HuH-7 (cell line): ENCODE measurements at places on chromosomes 13 and 19.

GRCh38 chr19:4425537-4425936 is 23.1 kb downstream of the CHAF1A start:
- no peak for DNase-seq

DNA sequence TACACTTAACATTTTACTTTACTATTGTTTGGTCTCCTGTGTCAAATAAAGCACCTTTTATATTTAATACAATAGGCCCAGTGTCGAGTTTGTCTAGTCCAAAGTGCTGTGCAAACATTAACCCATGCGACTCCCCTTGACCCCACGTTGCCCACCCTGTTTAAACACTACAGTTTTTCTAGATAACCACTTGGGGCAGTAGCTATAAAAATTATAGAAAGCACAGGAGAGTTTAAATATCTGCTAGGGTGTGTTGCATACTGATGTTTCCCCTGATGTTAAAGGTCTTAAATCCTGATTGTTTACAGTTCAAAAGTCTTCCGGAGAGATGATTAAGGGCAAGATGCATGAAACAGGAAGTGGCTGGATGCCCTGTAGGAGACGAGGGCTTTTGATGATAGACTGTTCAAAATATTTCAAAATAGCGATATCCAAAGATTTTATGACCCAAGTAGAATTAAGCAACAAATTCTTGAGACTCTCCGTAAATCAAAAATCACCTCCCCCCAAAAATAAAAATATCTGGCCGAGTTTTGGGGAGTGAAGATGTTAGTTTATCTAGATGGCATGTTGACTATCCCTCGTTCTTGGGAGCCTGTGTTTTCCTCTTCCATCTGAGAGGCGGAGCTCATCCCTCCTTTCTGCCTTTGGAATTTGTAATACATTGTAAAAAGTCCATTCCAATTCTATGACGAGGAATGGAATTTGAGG is 167.1 kb downstream of the FGF9 start:
- peak; percentile 50 for DNase-seq

DNA sequence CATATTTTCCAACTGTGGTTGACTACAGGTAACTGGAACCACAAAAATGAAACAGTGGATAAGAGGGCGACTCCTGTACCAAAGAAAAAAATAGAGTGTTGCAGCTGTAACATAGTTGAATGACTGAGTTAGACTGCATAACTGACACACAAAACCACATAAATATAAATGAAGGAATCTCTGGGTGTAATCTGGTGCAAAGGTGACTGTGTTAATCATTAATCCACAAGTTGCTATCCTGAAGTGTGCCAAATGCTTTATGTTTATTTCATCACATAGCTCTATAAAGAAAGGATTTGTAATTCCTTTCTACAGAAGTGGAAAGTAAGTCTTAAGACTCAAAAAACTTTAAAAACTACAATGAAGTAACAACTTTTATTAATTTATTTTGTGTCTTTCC is 6.0 kb upstream of the GJB2 start:
- DNase-seq = no peak

GRCh38 chr19:33558856-33559255 is 37.3 kb upstream of the PEPD start:
- DNase-seq = no peak

DNA sequence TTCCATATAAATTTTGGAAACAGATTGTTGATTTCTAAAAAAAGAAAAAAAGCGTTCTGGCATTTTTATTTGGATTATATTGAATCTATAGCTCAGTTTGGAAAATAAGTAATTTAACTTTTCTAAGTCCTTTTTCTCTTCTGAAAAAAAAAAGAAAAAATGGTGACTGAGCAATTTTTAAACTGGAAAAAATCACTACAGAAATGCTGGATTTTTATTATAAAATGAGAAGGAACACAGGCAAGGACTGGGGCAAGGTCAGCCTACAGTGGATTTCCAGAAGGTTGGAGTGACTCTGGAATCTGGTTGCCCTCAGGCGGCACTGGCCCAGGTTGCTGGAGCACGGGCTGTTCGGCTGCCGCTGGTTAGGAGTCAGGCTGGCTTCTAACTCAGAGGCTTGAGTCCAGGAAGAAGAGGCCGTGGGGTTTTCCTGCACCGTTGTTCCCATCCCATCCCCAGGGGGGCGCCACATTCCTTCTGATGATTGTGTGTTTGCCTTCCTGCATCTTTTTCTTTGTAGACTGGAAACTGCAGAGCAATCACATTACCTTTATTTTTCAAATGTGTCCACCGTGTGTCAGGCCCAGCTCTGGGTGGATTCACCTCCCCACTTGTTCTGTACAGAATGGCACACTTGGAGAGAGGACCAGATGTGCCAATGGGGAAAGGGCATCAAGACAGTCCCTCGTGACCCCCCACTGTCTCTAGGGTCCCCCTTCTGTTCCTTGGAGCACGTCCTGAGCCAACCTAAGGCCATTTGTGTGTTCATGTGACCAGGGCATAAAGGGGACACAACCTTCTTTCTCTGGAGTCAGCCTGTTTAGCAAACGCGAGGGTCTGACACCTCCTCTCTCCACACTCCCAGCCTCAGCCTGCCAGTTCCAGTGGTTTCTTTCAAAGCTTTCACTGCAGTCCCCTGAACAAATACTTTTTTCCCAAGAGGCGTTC is 44.5 kb upstream of the GTF3A start:
- peak; percentile 80 for DNase-seq

GRCh38 chr13:100659578-100659977 is 15.0 kb downstream of the TMTC4 start:
- DNase-seq = no peak

GRCh38 chr19:10168386-10168948 is 26.3 kb downstream of the DNMT1 start:
- DNase-seq = no peak

DNA sequence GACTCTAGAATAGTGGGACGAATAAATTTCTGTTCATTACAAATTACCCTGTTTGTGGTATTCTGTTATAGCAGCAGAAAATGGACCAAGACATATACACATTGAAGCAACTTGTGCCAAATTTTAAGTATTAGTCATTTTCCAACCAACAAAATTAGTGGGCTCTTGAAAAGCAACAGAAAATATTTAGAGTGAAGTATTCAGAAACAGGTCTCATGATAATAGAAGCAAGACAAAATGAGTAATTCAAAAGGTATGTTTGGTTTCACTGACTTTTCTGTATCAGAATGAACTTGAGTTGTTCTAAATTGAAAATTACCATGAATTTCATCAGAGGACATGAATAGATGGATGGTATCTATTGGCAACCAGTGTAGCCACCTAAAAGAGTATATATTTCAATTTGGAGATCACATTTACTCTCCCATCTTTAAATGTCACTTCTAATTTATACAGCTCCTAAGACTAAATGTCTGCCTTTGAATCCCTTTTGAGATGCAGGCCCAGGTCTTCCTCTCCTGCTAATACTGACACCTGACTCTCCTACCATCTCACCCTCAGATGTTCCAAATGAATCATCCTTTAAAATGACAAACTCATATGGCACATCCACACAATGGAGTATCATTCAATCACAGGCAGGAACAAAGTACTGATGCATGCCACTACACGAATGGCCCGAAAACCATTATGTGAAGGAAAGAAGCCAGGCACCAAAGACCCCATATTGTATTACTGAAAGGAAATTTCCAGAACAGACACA is 40.7 kb upstream of the DOCK9 start:
- DNase-seq = no peak

- DNase-seq = no peak
Measured at GRCh38 chr19:798415-799075, 1.3 kb downstream of the PTBP1 start.

DNA sequence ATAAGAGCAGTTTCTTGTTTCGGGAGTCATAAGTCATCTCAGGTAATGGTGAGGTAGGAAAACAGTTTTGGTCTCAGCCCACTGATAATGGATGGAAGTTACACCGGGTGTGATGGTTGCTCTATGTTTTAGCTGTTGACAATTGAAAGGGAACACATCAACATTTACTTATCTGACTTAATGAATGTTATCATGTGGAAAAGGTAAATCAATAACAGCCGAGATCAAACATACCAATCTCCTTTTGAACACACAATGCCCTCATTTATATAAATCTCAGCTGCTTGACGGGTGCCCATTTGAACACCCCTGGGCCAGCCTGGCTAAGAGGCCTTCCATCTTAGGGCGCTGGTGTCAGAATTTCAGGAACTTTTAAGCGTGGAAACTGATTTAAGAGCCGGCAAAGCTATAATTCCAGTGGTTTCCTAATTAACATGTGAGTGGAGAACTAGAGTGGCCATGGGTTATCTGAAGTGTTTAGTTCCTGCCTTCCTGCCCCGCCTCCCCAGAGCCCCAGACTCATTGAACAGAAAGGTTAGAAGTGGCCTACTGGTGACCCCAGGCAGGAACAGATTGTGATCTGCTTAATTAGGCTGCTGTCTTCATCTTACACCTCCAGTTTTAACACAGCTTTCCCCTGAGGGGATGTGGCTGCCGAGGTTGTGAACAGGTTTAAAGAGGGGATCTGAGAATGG is 572.7 kb downstream of the FGF9 start:
- peak; percentile 19 for DNase-seq

- DNase-seq = peak; percentile 44
Measured at GRCh38 chr19:11797491-11797890, 832 bp upstream of the ZNF491 start.

DNA sequence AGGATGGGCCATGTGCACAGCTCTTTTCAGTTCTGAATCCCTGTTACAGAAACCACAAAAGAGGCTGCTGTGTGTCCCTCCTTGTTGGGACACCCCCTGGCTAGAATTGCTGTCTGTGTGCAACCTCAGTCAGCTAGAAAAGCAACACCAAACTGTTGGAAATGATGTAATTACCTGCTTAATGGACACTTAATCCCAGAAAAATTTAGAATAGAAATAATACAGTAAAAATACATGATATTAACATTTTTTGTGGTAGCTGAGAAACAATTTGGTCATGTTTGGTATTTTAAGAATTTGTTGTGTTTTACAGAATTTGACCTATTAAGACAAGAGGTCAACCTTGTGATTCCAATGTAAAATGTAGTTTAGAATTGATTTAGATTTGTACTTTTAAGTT is 46.8 kb downstream of the FAM124A start:
- DNase-seq = no peak
